ENCODE measurements at places on chromosomes 3 and 15. TPM values are rescaled to one million over a fixed set of nuclear protein-coding genes. Genes with fewer than 3 reads are reported as not detected.

PLXNB1 gene
- total RNA-seq, result 4.5 TPM

FSD2 gene
- total RNA-seq, result not detected

DPPA2 gene
- total RNA-seq, result not detected

LCTL gene
- not detected for total RNA-seq

OIP5 gene
- total RNA-seq, result 17.2 TPM

ACAN gene
- not detected for total RNA-seq

DNA sequence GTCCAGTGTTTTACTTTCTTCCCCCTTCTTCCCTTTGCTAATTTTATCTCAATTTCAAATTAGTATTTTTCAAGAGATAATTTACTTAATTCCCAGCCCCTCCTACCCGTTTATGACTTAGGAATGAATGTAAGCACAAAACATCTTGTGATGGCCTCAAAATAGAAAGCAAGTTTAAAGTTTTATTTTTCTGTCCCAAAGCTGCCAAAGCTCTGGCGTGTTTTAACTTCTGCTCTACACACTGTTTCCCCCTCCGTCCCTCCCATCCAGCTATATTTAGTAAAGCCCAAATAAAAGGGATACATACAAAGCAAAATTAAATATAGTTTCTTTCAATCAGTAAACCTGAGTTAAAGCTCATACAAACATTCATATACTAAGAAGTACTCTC, 59.9 kb downstream of the IGF2BP2 start:
- no peak overlapping the region for H3K4me3 ChIP-seq
- H3K36me3 ChIP-seq, result no peaks in the 10 kb centered on the region
- no peak overlapping the region for H3K27ac ChIP-seq
- DNase-seq, result no peak
- peaks cover 48% of the 10 kb centered on the region for H3K27me3 ChIP-seq

DNA sequence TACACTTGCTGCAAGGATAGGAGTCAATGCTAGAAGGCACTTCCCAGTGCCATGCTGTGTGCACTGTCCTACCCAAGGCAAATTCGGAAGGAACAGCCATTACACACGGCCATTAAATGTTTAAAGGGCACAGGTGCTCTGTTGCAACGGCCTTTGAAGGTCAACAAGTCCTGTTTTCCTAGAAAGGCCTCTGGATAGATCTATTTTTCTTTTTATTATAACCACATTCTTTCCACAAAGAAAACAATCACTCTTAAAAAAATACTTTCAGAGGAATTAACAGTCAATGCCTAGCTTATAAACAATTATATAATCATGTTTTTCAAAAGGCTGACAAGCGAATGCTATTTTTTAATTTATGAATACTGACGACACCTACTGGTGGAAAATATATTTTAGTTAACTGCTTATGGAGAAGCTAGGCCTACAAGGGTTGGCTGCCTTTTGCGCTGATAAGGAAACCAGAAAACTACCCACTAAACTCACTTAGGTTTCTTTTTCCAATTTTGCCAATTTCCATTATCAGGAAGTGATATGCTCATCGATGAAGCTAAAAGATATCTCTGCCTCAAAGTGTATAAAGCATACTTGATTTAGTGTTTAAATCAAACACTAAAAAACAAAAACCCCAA, 2.4 kb downstream of the ARHGEF3 start:
- no peaks in the 10 kb centered on the region for H3K27me3 ChIP-seq
- H3K4me3 ChIP-seq, result peak overlapping the region; percentile 92
- peaks cover 34% of the 10 kb centered on the region for H3K36me3 ChIP-seq
- H3K4me1 ChIP-seq, result peaks cover 46% of the 10 kb centered on the region
- DNase-seq, result peak; percentile 40
- peak overlapping the region; percentile 89 for H3K27ac ChIP-seq

DNA sequence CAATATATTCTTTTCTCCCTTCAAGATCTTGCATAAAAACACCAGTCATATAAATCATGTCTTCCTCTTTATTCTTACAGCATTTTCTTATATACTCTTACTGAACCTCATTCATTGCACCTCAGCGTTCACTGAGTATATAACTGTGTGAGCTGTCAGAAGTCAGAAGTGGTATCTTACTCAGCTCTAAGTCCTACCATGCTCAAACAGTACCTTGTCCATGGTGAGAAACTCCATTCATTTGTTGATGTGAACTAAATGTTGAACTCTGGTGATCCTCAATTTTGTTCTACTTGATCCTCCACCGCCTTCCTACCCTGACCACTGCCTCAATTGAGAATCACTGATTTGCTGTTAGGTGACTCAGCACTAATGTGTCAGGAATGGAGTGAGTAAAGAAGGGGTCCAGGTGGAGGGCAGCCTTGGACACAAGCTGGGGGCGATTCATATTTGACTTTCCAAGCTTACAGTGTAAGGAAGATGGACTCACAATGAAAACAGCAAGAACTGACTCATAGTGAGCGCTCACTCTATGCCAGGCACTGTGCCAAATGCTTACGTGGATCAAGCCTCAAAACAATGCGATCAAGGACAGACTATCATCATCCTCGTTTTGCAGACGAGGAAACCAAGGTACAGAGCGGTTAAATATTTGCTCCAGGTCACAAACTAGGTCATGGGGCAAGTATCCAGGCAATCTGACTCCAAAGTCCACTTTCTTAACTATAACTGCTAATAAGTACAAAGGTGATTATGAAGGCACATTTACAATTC, 13.5 kb upstream of the ZFYVE19 start:
- peaks cover 6% of the 10 kb centered on the region for H3K4me1 ChIP-seq
- DNase-seq, result no peak
- H3K27me3 ChIP-seq, result no peaks in the 10 kb centered on the region
- peaks cover 12% of the 10 kb centered on the region for H3K36me3 ChIP-seq
- no peak overlapping the region for H3K27ac ChIP-seq

GRCh38 chr3:21718161-21718765, 32.7 kb downstream of the ZNF385D start:
- H3K36me3 ChIP-seq, result no peaks in the 10 kb centered on the region
- DNase-seq, result no peak
- H3K27me3 ChIP-seq, result no peaks in the 10 kb centered on the region
- no peak overlapping the region for H3K27ac ChIP-seq
- H3K4me1 ChIP-seq, result no peaks in the 10 kb centered on the region
- no peak overlapping the region for H3K4me3 ChIP-seq

DNA sequence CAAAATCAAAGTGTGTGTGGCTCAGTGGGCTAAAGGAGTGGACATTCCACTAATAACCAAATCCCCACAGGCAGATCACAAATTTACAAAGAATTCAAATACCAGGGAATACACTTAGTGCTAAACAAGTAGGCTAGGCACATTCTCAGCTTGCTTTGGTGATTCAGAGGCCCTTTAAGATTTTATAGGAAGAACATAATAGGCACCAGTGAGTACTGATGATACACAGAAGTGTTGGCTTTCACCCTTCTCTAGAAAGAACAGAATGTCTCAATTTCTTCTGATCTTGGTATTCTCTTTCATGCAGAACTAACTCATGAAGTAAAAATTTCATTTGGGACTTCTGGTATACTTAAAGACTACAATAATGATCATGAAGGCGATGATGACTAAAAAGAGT, 55.0 kb downstream of the POLR2M start:
- H3K4me3 ChIP-seq, result no peak overlapping the region
- H3K27ac ChIP-seq, result no peak overlapping the region
- H3K4me1 ChIP-seq, result no peaks in the 10 kb centered on the region
- no peaks in the 10 kb centered on the region for H3K36me3 ChIP-seq
- peaks cover 8% of the 10 kb centered on the region for H3K27me3 ChIP-seq

DNA sequence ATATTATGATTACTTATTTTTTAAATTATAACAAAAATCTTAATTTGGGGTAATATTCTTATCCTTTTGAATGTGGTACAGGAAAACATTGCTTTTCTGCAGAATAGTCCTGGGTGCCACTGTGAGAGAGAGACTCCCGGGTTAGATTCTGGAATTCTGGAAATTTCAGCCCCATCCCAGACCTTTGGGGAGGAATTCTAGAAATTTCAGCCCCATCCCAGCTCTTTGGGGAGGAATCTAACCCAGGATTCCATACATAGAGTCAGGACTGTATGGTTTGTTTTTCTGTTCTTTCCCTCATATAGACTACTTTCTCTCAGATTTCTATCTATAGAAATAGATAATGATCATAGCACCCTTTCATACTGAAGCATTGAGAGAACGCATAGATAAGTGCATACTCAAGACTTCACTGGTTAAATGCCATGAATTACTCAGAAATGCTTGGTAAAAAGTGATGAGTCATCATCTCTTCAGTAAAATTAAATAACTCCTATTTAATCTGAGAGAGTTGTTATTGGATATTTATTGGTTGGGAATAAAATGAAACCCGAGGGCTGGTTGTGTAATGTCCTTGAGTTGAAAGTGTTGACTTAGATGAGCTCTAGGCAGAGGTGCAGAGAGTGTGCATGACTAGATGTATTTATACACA, 8.3 kb downstream of the EIF2AK4 start:
- no peak overlapping the region for H3K27ac ChIP-seq
- no peak for DNase-seq
- H3K36me3 ChIP-seq, result peaks cover 41% of the 10 kb centered on the region
- H3K27me3 ChIP-seq, result no peaks in the 10 kb centered on the region

DNA sequence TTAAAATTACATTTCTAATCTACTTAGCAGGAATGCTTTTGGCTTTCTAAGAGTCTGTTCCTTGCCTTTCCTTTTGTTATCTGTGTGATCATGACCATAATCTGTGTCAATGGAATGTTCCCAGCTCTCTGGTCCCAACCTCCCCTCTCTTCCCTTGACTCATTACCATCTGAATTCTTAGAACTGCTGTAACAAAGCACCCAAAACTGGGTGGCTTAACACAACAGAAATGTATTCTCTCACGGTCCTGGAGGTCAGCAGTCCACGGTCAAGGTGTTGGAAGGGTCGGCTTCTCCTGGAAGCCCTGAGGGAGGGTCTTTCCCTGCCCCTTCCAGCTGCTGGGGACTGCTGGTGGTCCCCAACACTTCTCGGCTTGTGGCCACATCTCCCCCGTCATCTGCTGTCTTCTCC, 81.1 kb downstream of the LRRK1 start:
- H3K4me3 ChIP-seq, result no peak overlapping the region
- H3K36me3 ChIP-seq, result no peaks in the 10 kb centered on the region
- DNase-seq, result no peak

GRCh38 chr15:47961401-47962090, 159.2 kb upstream of the SLC24A5 start:
- peaks cover 10% of the 10 kb centered on the region for H3K4me1 ChIP-seq
- H3K27me3 ChIP-seq, result no peaks in the 10 kb centered on the region
- H3K36me3 ChIP-seq, result no peaks in the 10 kb centered on the region
- H3K4me3 ChIP-seq, result peak overlapping the region; percentile 24
- no peak for DNase-seq

DNA sequence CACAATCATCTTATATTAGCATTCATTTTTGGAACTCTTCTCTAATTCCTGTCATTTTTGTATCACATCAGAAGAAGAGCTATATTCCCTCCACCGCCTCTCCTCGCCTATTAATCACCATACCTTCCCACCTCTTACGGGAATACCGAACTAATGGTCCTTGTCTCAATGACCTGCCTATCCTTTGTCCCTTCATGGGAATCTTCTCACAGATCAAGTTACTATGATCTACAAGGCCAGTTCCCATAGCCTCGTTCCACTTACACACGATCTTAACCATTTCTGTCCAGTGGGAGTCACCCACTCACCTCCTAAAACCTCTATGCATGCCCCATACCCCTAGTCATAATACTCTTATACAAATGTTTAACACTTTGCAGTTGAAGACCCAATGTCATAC, 342.6 kb upstream of the TPRG1 start:
- no peak overlapping the region for H3K4me3 ChIP-seq
- H3K4me1 ChIP-seq, result no peaks in the 10 kb centered on the region
- H3K36me3 ChIP-seq, result no peaks in the 10 kb centered on the region
- no peak overlapping the region for H3K27ac ChIP-seq
- H3K27me3 ChIP-seq, result peaks cover 4% of the 10 kb centered on the region
- DNase-seq, result no peak

DNA sequence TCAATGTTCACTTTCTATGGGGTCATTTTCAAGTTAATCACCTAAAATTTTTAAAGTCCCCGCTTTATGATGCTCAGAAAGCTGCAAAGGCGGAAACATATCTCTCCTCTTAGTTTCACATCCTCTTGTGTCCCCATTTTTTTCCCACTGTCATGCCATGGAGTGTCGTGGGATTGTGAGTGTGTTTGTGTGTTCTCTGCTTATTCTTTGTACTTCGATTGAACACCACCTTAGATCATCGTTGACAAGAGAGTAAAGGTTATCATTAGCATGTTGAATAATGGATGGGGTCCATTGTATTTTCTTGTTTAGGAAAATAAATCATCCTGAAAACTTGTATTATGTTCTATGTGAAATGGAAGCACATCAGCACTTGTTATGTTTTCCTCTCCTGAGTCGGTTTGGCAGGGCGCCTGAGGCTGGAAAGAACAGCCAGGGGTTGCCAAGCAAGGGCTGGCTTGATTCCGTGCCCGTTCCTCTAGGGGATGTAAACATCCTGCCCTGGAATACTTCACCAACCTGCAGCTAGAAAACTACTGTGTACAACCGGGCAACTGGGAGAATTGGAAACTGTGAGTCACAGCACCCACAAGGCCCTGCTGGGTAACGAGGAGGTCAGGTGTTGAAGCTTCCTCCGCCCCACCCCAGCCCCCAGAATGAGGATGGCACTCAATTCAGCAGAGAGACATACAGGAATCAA, 67.2 kb downstream of the EIF4E3 start:
- DNase-seq, result no peak
- peaks cover 21% of the 10 kb centered on the region for H3K4me1 ChIP-seq
- H3K4me3 ChIP-seq, result no peak overlapping the region

DNA sequence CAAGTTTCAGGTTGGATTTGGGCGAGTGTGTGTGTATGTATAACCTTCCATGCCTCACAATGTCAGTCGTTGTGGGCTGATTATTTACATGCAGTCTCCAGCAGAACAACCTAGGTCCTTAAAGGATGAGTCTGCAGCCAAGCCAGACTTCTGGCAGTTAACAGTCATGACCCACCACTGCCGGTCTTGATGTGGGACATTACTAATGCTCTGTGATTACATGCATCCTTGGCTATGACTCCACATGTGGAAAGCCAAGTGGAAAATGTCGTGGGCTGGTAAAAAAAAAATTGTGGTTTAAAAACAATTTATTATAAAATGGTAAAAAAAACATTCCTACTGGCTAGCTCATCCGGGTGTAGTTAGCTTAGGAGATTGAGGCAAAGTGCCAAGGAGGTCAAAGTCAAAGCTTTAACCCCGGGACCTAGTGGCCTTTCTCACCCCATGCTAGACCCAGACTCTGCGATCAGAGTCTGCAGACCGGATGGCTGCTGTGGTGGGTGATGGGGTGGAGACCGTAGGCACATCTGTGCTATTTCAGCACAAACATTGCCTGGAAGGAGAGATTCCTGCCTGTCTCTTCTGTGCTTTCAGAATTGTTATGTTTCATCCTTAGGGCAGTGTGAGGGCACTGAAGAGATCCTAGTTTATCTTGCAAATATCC, 6.8 kb downstream of the RARRES1 start:
- H3K36me3 ChIP-seq, result peaks cover 15% of the 10 kb centered on the region
- H3K4me1 ChIP-seq, result peaks cover 15% of the 10 kb centered on the region
- H3K27me3 ChIP-seq, result no peaks in the 10 kb centered on the region
- no peak for DNase-seq
